ENCODE measurements at places on chromosomes 3 and 15. TPM values are rescaled to one million over a fixed set of nuclear protein-coding genes. Genes with fewer than 3 reads are reported as not detected.

DNA sequence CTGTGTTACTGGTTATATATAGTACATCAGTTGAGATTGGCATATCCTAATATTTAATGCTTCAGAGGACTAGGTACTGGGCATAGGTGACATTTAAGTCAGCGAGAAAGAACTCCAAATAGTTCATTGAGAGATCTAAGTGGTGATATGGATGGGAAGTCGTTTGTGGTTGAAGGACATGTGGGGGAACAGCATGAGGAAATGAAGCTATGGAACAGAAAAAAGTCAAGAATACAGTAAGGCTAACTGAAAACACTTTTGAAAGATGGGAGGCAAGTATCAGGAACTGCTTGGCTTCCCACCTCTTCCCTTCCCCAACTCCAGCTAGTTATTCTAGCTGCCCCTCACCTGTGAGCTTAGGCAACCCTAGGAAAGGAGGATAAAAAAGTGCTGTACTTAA lies 3.7 kb upstream of the MYO5A start:
- no peak for DNase-seq

Gene SLC24A5
- 0.64 TPM for polyA plus RNA-seq

- DNase-seq: no peak
Measured at GRCh38 chr3:50297384-50297775, 1.8 kb downstream of the HYAL3 start.

- no peak for DNase-seq
Measured at GRCh38 chr3:127679534-127680145, 6.9 kb downstream of the ABTB1 start.

DNA sequence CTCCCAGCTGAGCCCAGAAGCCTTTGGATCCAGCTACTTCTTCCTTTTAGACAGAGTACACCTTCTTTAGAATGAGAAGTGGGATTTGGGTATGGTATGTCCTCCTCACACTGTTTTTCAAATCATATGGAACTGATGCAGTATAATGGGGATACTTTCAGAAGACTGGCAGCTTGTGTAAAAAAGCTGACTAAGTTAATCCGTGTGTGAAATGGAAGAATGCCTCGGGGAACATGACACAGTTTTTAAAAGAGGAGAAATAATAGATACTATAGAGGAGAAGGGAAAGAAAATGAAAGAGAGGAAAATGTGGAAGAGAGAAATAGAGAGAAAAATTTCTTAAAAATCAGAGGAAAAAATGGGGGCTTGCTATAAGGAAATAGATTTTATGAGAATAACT lies 47.7 kb downstream of the TUSC7 start:
- DNase-seq: no peak

Gene OGG1
- polyA plus RNA-seq: 63.7 TPM

- DNase-seq: no peak
Measured at GRCh38 chr15:80998251-80998650, 2.5 kb upstream of the TLNRD1 start.

GRCh38 chr3:140344082-140344454 lies 333.8 kb upstream of the TRIM42 start:
- no peak for DNase-seq

Gene PRR23C
- not detected for polyA plus RNA-seq

Gene WDR72
- polyA plus RNA-seq: 73.1 TPM

- no peak for DNase-seq
Measured at GRCh38 chr3:34948517-34948916, 690.8 kb upstream of the ARPP21 start.

DNA sequence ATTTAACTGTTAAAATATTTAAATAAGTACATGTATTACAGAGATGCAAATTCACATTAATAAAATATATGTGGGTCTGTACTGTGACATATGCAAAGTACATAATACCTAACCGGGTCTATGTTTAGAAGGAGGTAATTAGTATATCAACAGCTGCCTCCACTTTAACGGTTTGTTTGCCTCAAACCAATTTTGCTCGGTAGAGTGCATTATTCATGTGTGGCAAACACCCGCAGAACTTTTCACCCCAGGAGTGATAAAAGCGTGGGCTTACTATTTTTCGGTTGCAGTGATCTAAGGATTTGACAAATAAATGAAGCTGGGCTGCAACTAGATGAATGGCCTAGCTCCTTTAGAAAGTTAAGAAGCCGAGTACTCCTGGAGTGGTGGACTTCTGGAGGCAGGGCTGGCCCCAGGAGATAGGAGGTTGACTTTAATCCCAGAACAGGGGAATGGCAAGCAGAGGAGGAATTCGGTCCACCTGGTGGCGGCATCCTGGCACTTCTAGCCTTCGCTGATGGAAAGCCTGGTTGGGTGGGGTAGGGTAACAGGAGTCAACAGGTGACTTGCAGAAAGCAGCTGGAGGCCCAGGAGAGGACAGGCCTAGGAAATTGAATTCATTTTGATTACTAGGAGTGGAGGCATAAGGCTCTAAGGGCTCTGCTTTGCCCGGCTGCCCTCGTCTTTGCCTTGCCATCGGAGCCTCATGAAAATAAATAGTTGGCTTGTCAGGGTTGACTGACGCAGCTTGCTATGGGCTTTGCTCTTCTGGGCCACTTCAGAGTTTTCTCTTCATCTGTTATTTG lies 2.4 kb downstream of the SLCO3A1 start:
- DNase-seq: peak; percentile 31

Gene TM4SF1
- polyA plus RNA-seq: 66.7 TPM

Gene MPI
- 80.8 TPM for polyA plus RNA-seq

Gene TMCO5A
- not detected for polyA plus RNA-seq

Gene DTX3L
- polyA plus RNA-seq: 16.4 TPM

GRCh38 chr3:175456466-175456865 lies 597.3 kb downstream of the NAALADL2 start:
- DNase-seq: no peak

DNA sequence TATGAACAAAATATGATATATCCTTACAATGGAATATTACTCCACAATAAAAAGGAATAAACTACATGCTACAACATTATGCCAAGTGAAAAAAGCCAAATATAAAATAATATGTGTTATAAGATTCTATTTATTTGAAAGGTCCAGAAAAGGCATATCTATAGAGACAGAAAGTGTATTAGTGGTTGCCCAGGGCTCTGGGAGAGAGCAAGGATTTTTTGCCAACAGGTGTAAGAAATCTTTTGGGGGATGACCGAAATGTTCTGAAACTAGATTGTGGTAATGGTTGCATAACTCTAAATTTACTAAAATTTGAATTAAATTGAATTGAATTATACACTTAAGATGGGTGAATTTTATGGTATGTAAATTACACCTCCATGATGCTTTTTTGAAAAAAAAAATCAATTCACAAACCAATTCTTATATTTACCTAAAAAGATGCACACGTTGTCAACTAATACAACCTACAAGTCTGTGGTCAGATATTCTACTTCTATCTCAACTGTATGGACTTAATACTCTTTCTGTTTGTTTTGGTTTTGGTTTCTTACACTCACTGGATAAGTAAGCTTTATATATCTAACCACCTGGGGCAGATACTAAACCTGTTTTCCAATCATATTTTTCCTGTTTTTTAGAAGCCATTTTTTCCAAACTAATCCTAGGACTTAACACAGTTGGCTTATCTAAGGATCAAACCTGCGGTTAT lies 75.8 kb downstream of the FBN1 start:
- DNase-seq: no peak

Gene KCNMB2
- 24.1 TPM for polyA plus RNA-seq

Gene STARD9
- polyA plus RNA-seq: 13.4 TPM

- DNase-seq: no peak
Measured at GRCh38 chr3:106826791-106827311, 550.4 kb upstream of the CCDC54 start.

Data from renal pelvis (tissue), 12 donors.